ENCODE measurements at places on chromosomes 5 and 9.
A peak's percentile ranks its signal among the peaks of the same experiment; 100 is the strongest.

DNA sequence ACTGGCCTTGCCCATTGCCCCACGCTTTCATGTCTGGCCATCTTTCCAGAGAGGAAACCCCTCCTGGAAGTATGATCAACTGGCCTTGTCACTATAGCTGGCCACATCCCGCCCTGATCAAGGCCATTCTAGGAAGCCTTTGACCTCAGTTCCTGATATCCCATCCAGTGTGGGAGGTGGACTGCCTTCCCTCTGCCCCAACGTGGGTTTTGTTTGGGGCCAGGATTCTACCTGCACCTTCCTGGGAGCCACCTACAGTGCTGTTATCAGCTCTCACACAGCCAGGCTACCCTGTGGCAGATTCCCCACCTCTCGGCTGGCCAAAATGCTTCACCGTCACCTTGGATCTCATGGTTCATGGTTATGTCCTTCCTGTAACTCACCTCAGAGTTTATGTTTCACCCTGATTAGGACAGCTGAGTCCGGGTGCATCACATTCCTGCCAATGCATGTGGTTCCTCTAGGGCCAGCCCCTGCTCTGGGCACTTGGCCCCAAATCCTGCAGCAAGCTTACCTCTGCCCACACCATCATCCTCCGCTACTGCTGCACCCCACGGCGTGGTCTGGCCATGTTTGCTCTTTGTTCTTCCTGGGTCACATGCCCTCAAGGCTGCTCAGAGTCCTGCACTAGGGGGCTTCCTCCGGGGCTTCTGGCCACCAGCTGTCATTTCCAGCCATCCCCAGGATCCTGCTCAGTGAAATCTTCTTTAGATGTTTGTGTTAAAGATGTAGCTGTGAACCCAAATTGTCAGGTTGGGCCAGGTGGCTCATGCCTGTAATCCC, 24.2 kb upstream of the S1PR3 start:
- DNase-seq: no peak

- no peak for DNase-seq
Measured at GRCh38 chr5:61766141-61766540, 434.1 kb downstream of the ZSWIM6 start.

DNA sequence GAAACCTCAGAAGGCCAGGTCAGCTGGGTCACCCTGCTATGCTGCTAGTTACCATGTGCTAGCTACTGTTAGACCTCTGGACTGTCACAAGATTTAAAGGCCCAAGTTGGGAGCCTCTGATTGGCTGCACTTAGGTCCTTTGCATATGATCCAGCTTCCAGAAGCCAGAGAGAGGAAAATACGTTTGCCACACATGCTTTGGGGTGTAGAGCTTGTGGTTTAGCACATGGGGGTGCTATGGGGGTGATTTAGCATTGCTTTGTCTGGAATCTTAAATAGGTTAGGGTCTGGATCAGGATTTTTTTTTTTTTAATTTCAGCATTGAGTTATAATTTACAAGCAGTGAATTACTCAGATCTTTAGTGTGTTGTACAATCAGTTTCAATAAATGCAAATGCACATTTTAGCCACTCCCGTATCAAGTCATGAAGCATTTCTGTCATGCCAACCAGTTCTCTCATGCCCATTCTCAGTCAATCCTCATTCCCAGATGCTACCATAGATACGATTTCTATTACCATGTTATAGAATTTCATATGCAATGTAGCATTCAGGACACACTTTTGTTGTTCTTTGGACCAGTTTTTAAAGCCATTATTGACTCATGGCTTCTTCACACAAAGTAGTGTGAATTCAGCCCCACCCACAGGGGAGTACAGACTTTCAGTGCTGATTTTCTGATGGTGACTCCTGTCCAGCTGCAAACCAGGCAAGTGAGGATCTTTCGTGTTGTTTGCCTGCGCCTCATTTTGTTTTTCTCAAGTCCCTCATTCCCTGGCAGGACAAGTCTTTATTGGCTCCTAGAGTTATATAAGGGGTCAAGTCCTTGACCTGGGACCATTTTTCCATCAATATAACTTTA, 250.4 kb downstream of the LRRC70 start:
- DNase-seq: no peak

- DNase-seq: peak; percentile 48
Measured at GRCh38 chr9:127567035-127567729, 44.9 kb upstream of the STXBP1 start.

DNA sequence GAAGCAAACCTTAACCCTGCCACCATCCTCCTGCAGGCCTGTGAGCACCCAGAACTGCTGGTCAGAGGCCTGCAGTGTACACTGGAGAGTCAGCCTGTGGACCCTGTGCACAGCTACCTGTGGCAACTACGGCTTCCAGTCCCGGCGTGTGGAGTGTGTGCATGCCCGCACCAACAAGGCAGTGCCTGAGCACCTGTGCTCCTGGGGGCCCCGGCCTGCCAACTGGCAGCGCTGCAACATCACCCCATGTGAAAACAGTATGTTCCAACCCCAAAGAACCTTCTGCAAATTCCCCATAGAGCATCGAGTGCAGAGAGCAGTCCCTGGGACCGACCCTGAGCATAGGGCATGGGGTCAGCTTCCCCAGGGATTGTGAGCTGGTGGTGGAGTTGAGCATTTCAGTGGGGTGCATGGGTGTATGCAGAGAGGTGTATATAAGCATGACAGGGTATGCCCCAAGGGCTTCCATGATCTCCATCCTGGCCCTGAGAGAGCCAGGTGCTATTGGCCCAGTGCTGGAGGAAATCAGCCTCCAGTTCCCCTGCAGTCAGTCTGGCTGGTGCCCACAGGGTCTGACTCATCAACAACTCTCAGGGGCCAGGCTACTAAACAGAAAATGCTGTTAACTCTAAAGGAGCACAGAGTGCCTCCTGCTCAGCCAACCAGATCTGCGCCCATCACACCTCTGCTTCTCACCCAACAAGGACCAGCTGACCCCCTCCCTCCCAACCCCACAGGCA, 126.2 kb downstream of the SAXO1 start:
- peak; percentile 50 for DNase-seq
